ENCODE measurements at places on chromosomes 5 and 9.

DNA sequence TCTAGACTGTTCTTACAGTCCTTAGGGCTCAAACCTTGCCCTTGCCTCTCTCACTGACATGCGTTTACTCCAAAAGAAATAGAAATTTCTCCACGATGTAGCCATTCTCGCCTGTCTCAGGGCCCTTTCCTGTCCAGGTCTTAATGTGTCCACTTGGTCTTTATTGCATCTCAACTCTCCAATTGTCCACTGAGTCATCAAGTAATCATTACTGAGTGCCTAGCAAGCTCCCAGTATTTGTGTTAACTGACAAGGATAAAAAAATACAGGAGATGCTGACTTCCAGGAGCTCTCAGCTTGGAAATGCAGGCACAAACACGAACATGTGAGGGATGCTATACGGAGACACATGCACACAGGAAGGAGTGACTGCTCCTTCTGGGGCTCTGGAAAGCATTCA is 147.3 kb downstream of the ARSB start:
- DNase-seq = no peak

GRCh38 chr5:149177911-149178565 is 36.7 kb downstream of the ABLIM3 start:
- no peak for DNase-seq

GRCh38 chr5:113169720-113170119 is 193.1 kb downstream of the DCP2 start:
- no peak for DNase-seq

GRCh38 chr9:268616-269015 is 54.0 kb downstream of the DOCK8 start:
- DNase-seq = no peak

DNA sequence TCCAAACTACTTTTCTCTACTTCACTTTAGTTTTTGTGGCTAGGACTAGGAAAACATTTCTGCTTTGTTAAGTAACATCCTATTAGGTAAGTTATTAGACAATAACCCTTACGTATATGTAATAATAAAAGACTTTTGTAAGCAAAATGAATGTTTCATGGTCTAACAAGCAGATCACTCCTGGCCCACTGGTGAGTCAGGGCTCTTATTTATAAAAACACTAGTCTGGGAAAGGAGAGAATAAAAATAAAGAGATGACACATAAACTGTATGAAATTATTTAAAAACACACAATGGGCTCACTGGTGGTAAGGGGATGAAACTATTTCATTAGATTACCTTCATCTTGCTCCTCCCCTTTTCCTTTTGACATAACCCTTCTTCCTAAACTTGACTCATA is 2212.2 kb upstream of the ACO1 start:
- no peak for DNase-seq

DNA sequence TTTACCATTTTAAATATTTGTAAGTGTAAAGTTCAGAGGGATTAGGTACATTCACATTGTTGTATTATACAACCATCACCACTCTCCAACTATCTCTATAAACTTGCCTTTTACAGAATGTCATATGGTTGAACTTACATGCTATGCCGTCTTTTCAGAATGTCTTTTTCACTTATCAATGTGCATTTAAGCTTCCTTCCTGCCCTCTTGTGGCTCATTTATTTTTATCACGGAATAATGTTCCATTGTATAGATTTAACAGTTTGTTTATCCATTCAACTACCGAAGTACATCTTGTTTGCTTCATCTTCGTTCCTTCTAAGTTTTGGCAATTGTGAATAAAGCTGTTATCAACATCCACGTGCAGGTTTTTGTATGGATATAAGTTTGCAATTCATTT is 133.3 kb upstream of the C6 start:
- no peak for DNase-seq

DNA sequence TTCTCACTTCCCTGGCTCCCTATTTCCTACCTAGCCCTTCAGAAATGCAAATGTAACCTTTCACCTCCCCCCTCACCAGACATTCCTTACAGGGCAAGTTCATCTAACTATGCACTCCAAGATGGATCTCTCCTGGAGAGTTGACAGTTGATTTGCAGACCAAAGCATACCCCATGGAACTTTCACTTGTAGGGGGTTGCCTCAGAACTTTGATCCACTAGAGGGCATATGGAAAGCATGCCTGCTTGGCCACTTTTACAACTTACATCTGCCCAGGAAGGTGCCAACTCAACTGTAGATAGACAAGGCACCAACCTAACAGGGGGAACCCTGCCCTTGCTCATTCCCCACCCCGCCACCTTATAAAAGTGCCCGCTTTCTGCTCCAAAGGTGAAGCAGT is 187.8 kb downstream of the NXNL2 start:
- DNase-seq = no peak

Measured in fibroblast of skin of right biceps (primary cell).